Activated CD4-positive, alpha-beta memory T cell treated with anti-CD3 and anti-CD28 coated beads, Interleukin-2, amount 10 ng/mL, durations not matched to agents 7 days and 5 days (primary cell): ENCODE measurements at places on chromosomes 12 and 14. TPM values are rescaled to one million over a fixed set of nuclear protein-coding genes. Genes with fewer than 3 reads are reported as not detected.

- no peak overlapping the region for H3K4me3 ChIP-seq
- no peak for DNase-seq
- H3K36me3 ChIP-seq: no peaks in the 10 kb centered on the region
- H3K27me3 ChIP-seq: peaks cover 6% of the 10 kb centered on the region
Measured at GRCh38 chr12:6263931-6264330, 46.6 kb upstream of the PLEKHG6 start.

DNA sequence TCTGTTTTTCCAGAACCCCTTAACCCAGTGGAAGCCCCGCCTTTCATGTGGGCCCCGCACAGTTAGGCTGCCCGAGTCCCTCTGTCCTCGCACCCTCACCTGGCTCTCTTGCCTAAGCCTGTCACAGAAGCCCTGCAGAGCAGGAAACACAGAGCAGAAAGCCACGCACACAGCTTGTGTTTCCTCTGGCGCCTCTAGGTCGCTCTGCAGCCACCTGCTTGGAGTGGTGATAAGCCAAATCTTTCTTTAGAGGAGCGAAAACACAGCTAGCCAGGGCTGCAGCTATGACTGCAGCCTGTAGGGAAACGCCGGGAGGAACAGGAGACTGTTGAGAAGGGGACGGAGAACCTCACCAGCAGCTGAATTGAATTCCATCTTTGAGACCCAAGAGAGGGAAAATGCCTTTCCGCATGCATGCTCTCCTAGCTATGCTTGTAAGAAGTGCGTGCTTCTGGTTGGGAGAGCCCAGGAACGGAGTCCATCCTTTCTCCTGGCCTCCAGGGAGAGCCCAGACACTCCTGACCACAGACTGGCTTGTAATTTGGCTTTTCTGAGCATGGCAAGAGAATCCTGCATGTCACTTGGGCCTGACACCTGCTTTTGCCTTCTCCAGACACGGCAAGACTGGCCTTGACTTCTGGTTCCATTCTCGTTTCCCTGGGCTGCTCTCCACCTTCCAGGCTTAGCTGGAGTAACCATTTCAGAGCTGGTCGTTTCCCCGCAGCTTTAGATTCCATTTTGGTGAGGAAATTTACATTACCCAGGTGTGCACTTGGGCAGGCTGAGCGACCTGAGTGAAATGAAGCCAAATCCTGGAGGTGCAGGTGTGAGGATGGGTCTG lies 301.6 kb downstream of the CACNA1C start:
- H3K27me3 ChIP-seq: peaks cover 36% of the 10 kb centered on the region
- DNase-seq: no peak
- no peaks in the 10 kb centered on the region for H3K36me3 ChIP-seq
- H3K4me1 ChIP-seq: peaks cover 19% of the 10 kb centered on the region
- H3K27ac ChIP-seq: no peak overlapping the region

DNA sequence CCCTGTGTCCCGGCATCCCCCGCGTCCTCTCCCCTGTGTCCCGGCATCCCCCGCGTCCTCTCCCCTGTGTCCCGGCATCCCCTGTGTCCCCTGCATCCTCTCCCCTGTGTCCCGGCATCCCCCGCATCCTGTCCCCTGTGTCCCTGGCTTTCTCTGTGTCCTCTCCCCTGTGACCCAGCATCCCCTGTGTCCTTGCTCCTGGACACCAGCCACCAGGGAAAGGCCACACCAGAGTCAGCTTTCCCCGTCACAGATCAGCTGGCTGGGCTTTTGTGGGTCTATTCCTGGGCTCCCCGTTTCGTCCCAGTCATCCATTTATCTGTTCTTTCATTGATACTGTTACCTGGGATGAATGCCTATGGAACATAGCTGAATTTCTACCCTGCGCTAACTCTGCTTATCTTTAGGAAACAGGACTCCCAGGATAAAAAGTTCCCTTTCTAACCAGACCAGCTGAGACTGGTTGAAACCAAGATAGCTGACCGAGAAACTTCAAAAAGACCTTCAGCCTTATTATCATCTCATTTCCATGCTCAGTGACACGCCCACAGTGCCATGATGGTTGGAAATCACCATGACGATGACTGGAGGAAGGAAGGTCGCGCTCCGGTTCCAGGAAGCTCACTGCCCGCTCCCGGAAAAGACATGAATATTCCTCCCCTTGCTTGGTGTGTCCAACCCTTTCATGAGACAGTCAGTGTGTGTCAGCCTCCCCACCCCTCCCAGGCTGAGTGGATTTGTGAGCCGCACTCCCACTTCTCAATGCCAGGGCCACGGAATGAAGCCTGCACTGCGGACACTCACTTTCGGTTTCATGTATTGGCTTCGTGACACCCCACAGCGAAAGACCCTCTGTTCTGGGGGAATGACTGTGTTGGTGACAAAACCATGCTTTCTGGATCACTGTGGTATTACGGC lies 276.4 kb upstream of the SFSWAP start:
- no peaks in the 10 kb centered on the region for H3K27me3 ChIP-seq
- H3K4me3 ChIP-seq: no peak overlapping the region
- no peaks in the 10 kb centered on the region for H3K36me3 ChIP-seq
- H3K4me1 ChIP-seq: no peaks in the 10 kb centered on the region
- no peak overlapping the region for H3K27ac ChIP-seq
- no peak for DNase-seq

GRCh38 chr14:104161602-104162367 lies 23.4 kb downstream of the KIF26A start:
- H3K27me3 ChIP-seq: no peaks in the 10 kb centered on the region
- no peaks in the 10 kb centered on the region for H3K4me1 ChIP-seq
- H3K36me3 ChIP-seq: no peaks in the 10 kb centered on the region
- H3K27ac ChIP-seq: no peak overlapping the region
- DNase-seq: no peak

DNA sequence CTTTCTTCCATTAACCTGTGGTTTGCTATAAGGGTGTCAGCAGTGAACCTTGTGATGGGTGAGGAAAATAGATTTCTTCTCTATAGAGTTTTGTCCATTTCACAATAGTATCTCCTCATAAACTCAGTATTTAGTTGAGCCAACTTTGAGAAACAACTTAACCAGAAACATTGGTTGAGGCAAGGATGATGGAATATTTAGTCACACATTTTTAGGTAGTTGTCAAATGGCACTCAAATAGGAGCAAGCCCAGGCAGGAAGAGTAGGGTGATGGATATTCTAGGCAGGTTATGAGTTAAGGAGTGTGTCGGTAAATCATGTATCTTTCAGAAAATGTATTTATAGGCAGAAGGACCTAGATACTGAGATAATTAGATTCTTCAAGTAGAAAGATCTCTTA lies 1267.6 kb downstream of the SLC16A7 start:
- H3K4me3 ChIP-seq: no peak overlapping the region
- H3K4me1 ChIP-seq: no peaks in the 10 kb centered on the region
- no peaks in the 10 kb centered on the region for H3K27me3 ChIP-seq
- H3K27ac ChIP-seq: no peak overlapping the region
- no peak for DNase-seq

- H3K27ac ChIP-seq: no peak overlapping the region
- no peak for DNase-seq
- no peaks in the 10 kb centered on the region for H3K4me1 ChIP-seq
- H3K27me3 ChIP-seq: peaks cover 11% of the 10 kb centered on the region
- H3K4me3 ChIP-seq: no peak overlapping the region
- no peaks in the 10 kb centered on the region for H3K36me3 ChIP-seq
Measured at GRCh38 chr12:13945641-13946040, 35.8 kb downstream of the GRIN2B start.

DNA sequence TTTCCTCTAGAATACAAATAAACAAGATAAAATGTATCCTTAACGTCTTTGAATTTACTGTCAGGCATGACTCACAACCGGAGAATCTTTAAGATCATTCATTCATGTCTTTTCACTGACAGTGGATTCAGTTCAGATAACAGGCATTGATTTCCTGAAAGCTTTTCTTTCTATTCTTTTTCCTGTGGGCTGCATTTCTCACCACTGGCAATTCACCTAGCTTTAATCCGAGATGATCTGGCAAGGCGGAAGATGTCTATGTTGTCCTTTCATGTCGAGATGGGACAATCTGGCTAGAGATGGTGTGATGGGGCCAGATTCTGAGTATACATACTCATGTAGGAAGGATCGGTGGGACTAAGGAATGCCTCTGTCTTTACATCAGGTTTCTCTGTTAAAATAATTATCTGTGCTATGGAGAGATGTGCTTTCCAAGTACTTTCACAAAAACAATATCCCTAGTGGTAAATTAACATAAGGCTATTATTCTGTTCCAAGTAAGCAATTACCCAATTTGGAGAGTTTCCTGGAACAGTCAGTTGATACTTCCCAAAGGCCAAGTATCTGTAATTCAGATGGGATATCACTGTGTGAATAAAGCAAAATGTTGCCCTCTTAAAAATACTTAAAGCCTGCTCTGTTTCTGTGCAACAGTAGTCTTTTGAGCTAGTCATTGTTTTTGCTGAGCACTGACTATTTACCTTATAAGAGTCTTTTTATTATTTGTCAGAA lies 17.8 kb downstream of the ACSS3 start:
- H3K36me3 ChIP-seq: no peaks in the 10 kb centered on the region
- no peak for DNase-seq
- no peaks in the 10 kb centered on the region for H3K4me1 ChIP-seq
- no peaks in the 10 kb centered on the region for H3K27me3 ChIP-seq

DNA sequence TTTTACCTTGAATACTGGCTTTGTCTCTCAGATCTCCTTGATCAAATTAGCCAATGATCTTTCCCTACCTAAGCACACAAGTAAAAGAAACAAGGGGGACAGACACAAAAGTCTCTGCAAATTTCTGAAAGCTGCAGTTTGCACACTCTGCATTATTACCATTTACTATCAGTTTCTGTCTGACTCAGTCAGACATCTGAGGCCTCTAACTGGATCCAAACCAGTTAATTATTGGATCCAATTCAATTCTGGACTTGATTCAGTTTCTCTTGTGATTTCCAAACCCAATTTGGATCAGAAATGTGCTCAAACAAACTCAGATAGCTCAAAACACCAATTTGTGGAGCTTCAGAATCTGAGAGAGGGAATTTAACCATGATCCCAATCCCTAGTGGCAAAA lies 16.6 kb downstream of the SSTR1 start:
- DNase-seq: no peak
- no peaks in the 10 kb centered on the region for H3K27me3 ChIP-seq
- no peaks in the 10 kb centered on the region for H3K36me3 ChIP-seq

DNA sequence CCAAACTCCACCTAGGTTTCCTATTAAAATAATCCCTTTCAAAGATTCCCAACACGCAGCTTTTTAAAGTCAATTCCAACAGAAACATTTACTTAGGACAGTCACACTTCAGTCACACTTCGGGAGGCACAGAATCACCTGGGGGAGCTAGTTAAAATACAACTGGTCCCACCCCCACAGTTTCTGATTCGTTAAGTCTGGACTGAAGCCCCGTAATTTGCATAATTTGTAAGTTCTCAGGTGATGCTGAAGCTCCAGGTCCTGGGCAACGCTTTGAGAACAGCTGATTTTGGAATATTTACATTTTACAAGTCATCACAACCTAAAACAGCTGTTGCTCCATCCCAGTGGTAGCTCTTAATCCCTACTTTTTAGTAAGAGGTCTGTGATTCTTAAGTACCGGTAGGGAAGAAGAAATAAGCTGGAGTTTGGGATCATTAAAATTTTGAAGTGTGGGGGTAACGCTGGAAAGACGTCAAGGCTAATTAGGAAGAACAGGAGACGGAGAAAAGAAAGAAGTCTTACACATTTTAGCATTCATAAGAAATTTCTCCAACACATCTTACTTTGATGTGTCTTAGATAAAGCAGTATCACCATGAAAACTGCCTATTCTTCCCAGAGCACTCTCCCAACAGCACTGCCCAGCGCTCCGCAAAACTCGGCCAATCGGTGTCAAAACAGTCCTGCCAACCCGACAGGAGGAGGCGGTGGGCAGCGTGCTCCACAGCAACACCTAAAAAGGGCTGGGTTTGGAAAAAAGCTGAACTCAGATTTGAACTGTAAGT lies 1.1 kb downstream of the IPO8 start:
- H3K27ac ChIP-seq: peak overlapping the region; percentile 66
- H3K4me1 ChIP-seq: peaks cover 29% of the 10 kb centered on the region
- peak overlapping the region; percentile 94 for H3K4me3 ChIP-seq
- no peak for DNase-seq
- H3K36me3 ChIP-seq: peaks cover 6% of the 10 kb centered on the region

GRCh38 chr12:22755629-22756028 lies 130.7 kb downstream of the ETNK1 start:
- no peaks in the 10 kb centered on the region for H3K4me1 ChIP-seq
- H3K4me3 ChIP-seq: no peak overlapping the region
- no peaks in the 10 kb centered on the region for H3K36me3 ChIP-seq
- DNase-seq: no peak

DNA sequence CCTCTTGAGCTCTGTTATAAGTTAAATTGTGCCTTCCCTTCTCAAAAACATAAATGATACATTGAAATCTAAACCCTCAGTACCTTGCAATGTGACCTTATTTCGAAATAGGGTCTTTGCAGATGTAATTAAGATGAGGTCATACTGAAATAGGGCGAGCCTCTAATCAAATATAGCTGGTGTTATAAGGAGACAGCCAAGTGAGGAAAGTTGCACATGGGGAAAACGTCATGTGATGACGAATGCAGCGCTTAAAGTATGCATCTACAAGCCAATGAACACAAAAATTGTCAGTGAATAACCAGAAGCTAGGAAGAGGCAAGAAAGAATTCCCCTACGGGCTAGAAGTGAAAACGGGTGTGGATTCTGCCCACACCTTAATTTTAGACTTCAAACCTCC lies 305.2 kb upstream of the FOXG1 start:
- no peaks in the 10 kb centered on the region for H3K4me1 ChIP-seq
- DNase-seq: no peak
- H3K36me3 ChIP-seq: no peaks in the 10 kb centered on the region
- no peaks in the 10 kb centered on the region for H3K27me3 ChIP-seq
- no peak overlapping the region for H3K4me3 ChIP-seq
- H3K27ac ChIP-seq: no peak overlapping the region

GRCh38 chr14:81235096-81235495 lies 14.3 kb upstream of the GTF2A1 start:
- H3K4me1 ChIP-seq: no peaks in the 10 kb centered on the region
- H3K27me3 ChIP-seq: peaks cover 9% of the 10 kb centered on the region
- H3K27ac ChIP-seq: no peak overlapping the region
- no peaks in the 10 kb centered on the region for H3K36me3 ChIP-seq
- no peak overlapping the region for H3K4me3 ChIP-seq

DNA sequence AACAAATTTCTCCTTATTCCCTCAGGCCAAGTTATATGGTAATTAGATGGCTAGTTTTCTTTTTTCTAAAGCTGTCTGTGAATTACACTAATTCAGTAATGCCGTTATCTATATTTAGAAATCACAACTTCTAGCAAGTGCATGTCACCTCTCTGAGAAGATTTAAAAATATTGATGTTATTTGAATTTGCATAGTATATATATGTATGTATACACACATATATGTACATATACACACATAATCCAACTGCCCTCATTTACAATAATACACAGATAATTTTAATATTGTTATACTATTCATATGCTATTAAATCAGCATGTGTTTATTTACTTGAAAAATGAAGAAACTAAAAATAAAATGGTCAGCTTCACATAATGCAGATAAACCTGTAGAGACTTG lies 563.9 kb downstream of the SLC16A7 start:
- no peaks in the 10 kb centered on the region for H3K4me1 ChIP-seq
- H3K27me3 ChIP-seq: no peaks in the 10 kb centered on the region
- H3K4me3 ChIP-seq: no peak overlapping the region
- no peak for DNase-seq
- no peak overlapping the region for H3K27ac ChIP-seq
- H3K36me3 ChIP-seq: no peaks in the 10 kb centered on the region

The SDR9C7 gene
- not detected for total RNA-seq

The M6PR gene
- total RNA-seq: 210 TPM

The CEP128 gene
- total RNA-seq: 24.7 TPM

The KRT73 gene
- total RNA-seq: not detected

The IFNG gene
- total RNA-seq: 22.0 TPM

The MUCL1 gene
- total RNA-seq: not detected

The TMTC3 gene
- 5.9 TPM for total RNA-seq

The PPFIA2 gene
- total RNA-seq: not detected

The RBM25 gene
- total RNA-seq: 86.9 TPM
